ENCODE measurements at places on chromosomes 3 and 15.
A peak's percentile ranks its signal among the peaks of the same experiment; 100 is the strongest.

DNA sequence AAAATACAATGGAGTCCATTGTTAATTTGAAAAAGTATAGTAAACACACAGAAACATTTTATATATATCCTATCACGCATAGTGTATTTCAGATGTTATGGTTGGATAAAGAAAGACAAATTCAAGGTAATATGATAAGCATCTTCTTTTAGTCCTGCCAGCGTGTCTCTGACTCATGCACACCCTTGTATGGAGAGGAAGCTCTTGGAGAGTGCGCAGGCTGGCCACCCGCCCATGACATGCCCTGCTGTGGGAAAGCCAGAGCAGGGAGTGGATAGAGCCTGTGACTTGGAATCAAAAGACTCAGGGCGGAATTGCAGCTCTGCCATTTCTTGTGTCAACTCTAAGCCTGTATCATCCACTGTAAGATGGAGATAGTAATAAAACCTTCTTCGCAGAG, 23.0 kb upstream of the COPG1 start:
- DNase-seq: peak; percentile 45

DNA sequence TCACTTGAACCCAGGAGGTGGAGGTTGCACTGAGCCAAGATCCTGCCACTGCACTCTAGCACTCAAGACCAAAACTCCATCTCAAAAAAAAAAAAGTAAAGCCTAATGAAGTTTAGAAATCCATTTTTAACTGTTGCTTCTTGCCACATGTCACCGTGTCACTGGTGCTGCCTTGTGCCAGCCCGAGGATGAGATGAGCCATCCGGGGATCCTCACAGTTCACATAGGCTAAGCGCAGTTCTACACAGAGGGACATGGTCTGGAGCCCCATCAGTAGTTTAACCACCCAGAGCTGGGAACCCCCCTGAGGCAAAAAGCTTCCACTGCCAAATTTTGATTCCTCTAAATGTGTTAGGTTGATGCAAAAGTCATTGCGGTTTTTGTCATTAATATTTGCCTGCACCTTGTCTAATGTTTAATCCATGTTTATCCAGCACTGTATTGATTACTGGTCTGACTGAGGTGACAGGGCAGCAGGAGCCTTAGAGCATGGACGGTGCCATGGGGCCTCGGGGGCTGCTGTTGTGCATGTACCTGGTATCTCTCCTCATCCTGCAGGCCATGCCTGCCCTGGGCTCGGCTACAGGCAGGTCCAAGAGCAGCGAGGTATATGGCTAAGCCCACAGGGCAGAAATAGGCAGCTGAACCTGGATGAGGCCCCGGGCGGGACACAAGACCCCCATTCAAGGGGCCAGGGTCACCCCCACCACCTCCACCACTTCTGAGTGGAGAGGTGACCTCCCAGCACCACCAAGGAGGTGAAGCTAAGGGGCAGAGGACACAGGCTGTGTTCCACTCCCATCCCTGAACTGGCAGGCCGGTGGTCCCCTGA, at the start of gene ITIH1:
Gene ITIH1 (plus strand): TSS at position 473 of the 832 bp plus-strand sequence. CDS start 17 bp downstream, at position 490.
- DNase-seq: no peak

GRCh38 chr3:48463703-48464102, 17.2 kb downstream of the ATRIP start:
- DNase-seq: no peak

DNA sequence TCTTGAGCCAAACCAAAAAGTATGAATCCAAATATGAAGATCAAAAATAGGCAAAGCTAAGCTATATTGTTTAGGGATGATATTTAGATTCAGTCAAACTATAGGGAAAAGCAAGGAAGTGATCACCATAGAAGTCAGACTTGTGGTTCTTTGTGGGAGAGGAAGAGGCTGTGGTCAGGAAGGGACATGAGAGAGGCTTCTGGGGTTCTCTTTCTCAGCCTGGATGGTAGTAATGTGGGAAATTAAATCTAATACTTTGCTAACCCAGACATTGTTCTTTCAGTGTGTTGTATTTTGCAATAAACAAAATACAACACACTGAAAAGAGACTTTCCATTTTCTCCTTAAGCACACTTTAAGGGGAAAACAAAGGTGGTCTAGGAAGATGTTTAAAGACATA, 3.1 kb downstream of the CX3CR1 start:
- no peak for DNase-seq

DNA sequence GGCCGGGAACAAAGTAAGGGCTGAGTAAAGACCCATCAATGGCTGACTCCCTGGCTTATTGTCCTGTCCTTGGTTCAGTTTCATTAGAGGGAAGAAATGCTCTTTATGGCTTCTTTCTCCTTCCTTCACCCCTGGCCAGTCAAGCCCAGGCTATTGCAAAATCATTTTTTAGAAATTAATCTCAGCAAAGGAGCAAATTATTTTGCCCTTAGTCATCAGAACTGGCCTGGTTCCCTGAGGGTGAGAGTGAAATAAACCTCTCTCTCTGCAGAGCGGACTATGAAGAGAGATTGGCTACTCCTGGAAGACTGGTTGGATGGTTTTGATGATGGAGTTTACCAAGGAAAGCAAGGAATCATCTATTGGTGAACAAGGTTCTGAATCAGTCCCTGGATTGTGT, 52.7 kb upstream of the OXTR start:
- no peak for DNase-seq

GRCh38 chr15:68204776-68205557, at the start of gene CALML4:
CALML4 (minus strand) TSS chr15:68205332; CDS start chr15:68205247, 85 bp downstream.
- DNase-seq: no peak

DNA sequence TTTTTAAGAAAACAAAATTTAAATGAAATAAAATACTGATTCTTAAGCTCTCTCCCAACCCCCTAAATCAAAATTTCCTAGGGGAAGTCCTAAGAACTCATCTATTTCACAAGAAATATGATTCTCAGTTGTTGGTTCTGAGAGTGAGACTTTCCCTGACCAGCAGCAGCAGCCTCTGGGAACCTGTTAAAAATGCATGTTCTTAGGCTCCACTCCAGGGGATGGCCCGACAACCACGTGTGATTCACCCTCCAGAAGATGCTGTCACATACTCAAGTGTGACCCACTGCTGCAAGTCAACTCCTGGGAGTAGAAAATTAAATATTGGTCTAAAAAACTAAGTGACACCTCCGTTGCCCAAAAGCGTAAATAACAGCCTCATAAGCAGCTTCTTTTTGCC, 343.2 kb upstream of the NR2F2 start:
- no peak for DNase-seq

- no peak for DNase-seq
Measured at GRCh38 chr3:155159301-155159700, 79.2 kb downstream of the MME start.

Measured in activated T-helper 2 cell treated with anti-CD3 and anti-CD28 coated beads, Interferon-gamma antibody, Interleukin-2, Interleukin-4, amounts not matched to agents 10 μg/mL and 5 μg/mL and 100 μg/mL, durations not matched to agents 14 hours and 24 hours and 36 hours (primary cell).